Lung (tissue), 17 donors: ENCODE measurements at places on chromosomes 4 and X. TPM values are rescaled to one million over a fixed set of nuclear protein-coding genes. Genes with fewer than 3 reads are reported as not detected.

DNA sequence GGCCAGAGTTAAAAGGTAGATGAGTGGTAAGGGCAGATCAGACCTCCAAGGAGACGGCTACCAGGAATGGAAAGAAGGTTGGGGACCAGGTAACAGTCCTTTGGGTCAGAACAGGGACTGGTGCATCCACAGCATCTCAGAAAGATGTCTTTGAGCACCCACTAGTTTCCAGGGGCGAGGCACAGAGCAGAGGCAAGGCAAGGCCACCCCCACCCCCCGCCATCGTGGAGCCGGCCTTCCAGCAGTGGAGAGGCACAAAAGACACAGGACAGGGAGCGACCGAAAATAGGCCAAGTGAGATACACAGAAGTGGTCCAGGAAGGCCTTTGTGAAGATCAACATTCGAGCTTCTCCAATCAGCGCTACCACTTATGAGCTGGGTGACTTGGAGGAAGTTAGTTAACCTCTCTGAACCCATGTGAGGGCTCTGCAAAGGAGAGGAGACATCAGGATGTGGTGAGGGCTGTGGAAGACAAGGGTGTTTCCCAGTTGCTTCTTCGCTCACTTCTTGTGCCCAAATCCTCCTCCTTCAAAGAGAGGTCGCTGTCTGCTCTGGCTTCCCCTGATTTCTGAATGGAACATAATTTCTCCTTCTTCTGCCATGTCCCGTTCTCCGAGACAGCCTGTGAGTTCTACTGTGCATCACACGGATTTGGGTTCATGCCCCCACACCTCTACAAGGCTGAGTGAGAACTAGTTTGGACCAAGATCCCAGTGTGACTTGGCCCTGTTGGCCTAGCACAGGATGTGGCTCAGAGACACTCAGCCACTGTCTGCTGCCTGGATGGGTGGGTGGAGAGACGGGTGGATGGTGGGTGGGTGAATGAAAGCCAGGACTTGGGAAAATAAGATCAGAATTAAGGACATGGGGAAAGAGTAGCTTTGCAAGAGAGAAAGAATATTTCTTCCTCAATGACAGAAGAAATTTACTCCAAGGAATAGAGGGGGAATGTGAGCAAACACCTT is 16.7 kb upstream of the MSX1 start:
- DNase-seq = no peak
- no peaks in the 10 kb centered on the region for H3K4me1 ChIP-seq
- no peak overlapping the region for H3K4me3 ChIP-seq
- no peak overlapping the region for H3K27ac ChIP-seq
- H3K27me3 ChIP-seq = peaks cover 3% of the 10 kb centered on the region

DNA sequence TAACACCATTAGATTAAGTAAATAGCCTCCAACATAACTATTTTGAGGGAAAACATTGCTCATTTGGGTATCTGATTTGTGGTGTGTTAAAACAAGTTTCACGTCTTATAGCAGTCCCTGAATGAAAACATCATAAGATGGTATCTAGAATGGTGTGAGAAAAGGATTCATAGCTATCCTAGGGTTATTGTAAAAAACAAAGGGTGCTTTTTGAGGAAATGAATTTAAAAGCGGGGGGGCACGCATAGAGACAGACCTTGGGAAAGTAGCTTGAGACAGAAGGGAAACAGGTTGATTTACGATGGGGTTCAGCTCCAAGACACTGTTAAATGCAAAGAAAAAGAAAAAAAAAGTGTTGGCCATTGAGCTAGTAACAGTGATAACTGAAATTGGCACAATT is 768 bp upstream of the CXCL10 start:
- H3K4me1 ChIP-seq = peaks cover 14% of the 10 kb centered on the region
- H3K27me3 ChIP-seq = no peaks in the 10 kb centered on the region
- H3K4me3 ChIP-seq = no peak overlapping the region
- H3K27ac ChIP-seq = no peak overlapping the region
- H3K36me3 ChIP-seq = no peaks in the 10 kb centered on the region

- no peak overlapping the region for H3K27ac ChIP-seq
- no peak for DNase-seq
- no peak overlapping the region for H3K4me3 ChIP-seq
- no peaks in the 10 kb centered on the region for H3K4me1 ChIP-seq
- no peaks in the 10 kb centered on the region for H3K27me3 ChIP-seq
Measured at GRCh38 chr4:79857811-79858210, 215.2 kb downstream of the ANTXR2 start.

DNA sequence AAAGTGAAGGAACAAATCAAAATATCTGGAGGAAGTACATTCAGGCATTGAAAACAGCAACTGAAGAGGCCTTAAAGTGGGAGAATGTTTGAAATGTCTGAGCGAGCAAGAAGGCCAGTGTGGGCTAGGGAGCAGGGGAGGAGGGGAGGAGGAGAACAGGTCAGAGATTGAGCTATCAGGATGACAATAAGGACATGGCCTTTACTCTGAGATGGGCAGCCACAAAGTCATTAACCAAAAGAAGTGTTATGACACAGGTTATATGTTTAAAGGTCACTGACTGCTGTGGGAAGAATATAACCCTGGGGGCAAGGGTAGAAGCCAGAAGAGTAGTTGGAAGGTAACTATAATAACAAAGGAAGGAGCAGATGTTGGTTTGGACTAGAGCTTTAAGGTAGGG is 315.4 kb downstream of the INPP4B start:
- H3K36me3 ChIP-seq = no peaks in the 10 kb centered on the region
- no peaks in the 10 kb centered on the region for H3K4me1 ChIP-seq
- no peak overlapping the region for H3K27ac ChIP-seq
- no peak overlapping the region for H3K4me3 ChIP-seq

DNA sequence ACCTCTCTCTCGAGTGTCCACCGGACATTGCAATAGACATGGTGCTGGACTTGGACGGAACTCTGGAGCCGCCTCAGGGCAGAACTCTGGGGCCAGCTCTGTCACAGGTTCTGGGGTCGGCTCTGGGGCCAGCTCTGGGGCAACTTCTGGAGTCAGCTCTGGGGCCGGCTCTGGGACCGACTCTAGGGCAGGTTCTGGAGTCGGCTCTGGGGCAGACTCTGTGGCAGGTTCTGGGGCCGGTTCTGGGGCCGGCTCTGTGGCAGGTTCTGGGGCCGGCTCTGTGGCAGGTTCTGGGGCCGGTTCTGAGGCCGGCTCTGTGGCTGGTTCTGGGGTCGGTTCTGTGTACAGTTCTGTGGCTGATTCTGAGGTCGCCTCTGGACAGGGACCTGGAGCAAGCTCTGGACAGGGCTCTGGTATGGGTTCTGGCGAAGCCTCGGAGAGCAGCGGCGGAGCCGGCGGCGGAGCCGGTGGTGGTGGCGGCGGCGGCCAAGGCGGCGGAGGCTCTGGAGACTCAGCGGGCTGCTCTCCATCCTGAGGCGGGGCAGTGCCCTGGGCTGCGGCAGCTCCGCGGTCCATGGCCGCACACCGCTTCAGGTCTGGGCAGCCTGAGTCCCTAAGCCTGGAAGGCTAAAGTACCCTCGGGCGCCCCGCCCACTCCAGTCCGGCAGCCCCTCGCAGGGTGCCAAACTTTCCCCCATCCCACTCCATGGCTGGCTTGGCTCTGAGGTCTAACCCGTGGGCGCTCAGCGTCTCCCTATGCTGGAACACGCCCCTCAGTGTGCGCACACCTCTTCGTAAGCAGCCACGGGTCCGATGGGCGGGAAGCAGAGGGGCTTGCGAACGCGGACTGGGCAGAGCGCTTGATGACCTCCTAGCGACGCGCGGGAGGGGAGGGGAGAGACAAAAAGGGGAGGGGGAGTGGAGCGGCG is at the start of gene DGKK:
TSS of gene DGKK (minus strand) at position 723 of the 929 bp plus-strand sequence. CDS start at position 576, 147 bp downstream.
- H3K36me3 ChIP-seq = no peaks in the 10 kb centered on the region
- H3K4me1 ChIP-seq = no peaks in the 10 kb centered on the region
- peaks cover 8% of the 10 kb centered on the region for H3K27me3 ChIP-seq
- peak; percentile 53 for DNase-seq
- no peak within 1 kb of the TSS for H3K4me3 ChIP-seq

- no peak overlapping the region for H3K4me3 ChIP-seq
- H3K27ac ChIP-seq = no peak overlapping the region
- no peaks in the 10 kb centered on the region for H3K36me3 ChIP-seq
- DNase-seq = no peak
- no peaks in the 10 kb centered on the region for H3K27me3 ChIP-seq
- H3K4me1 ChIP-seq = no peaks in the 10 kb centered on the region
Measured at GRCh38 chrX:35728481-35728880, 69.7 kb upstream of the MAGEB16 start.

GRCh38 chrX:86033385-86033784 is 14.0 kb downstream of the CHM start:
- H3K4me1 ChIP-seq = no peaks in the 10 kb centered on the region
- H3K27ac ChIP-seq = no peak overlapping the region
- DNase-seq = no peak
- no peaks in the 10 kb centered on the region for H3K27me3 ChIP-seq
- no peak overlapping the region for H3K4me3 ChIP-seq

GRCh38 chr4:104413487-104413886 is 81.2 kb downstream of the CXXC4 start:
- H3K4me1 ChIP-seq = no peaks in the 10 kb centered on the region
- H3K27ac ChIP-seq = no peak overlapping the region
- DNase-seq = no peak
- no peaks in the 10 kb centered on the region for H3K27me3 ChIP-seq

The EVC gene
- total RNA-seq = 40.8 TPM

The PAGE1 gene
- not detected for total RNA-seq

The UGT2A1 gene
- total RNA-seq = not detected
